ENCODE measurements at places on chromosomes 7 and 10. TPM values are rescaled to one million over a fixed set of nuclear protein-coding genes. Genes with fewer than 3 reads are reported as not detected.

GRCh38 chr10:131548176-131548575 is 236.7 kb upstream of the TCERG1L start:
- DNase-seq = no peak

- no peak for DNase-seq
Observed at GRCh38 chr7:74284781-74285259, 4.4 kb upstream of the CLIP2 start.

DNA sequence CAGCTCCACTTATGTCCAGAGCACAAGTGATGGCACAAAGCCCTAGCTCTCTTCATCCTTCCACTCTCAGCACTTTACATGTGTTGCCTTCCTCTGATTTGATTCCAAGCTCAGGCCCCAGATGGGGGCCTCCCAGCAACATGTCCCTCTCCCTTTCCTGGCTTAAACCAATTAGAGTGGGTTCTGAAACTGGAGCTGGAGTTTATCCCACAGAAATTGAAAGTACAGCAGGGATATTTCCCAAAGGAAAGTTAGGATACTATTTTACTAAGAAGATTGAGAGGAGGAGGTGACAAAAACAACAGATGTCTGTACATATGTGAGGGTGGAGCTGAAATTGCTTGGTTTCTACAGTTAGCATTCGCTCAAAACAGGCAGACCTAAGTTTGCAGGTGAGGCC is 724.6 kb downstream of the AUTS2 start:
- DNase-seq = no peak

DNA sequence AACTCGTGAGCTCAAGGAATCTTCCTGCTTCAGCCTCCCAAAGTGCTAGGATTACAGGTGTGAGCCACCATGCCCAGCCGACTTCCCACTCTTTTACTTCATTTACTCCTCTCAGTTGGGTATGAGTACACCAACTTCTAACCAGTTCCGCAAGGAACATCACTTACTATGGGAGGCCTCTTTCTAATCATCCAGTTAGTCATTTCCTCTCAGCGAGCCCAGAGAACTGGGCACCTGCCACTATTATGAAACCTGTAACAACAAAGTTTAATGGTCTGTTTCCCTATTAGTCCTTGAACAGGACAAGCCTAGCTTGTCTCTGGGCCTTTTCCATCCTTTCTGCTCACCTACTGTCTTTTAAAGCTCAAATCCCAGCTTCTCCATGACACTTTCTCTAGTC is 88.8 kb downstream of the DNMBP start:
- no peak for DNase-seq

GRCh38 chr10:46308666-46309450 is 22.1 kb downstream of the ANTXRL start:
- no peak for DNase-seq

GRCh38 chr10:93464776-93465388 is 17.3 kb downstream of the MYOF start:
- no peak for DNase-seq

GRCh38 chr7:66105263-66105748 is 9.3 kb upstream of the CRCP start:
- no peak for DNase-seq

Gene AHR
- total RNA-seq = 53.6 TPM

All from epithelial cell of proximal tubule (primary cell).